Activated CD8-positive, alpha-beta T cell treated with anti-CD3 and anti-CD28 coated beads, Interleukin-2, amount 10 ng/mL, durations not matched to agents 7 days and 5 days (primary cell): ENCODE measurements at places on chromosomes 4 and X.
A peak's percentile ranks its signal among the peaks of the same experiment; 100 is the strongest.

DNA sequence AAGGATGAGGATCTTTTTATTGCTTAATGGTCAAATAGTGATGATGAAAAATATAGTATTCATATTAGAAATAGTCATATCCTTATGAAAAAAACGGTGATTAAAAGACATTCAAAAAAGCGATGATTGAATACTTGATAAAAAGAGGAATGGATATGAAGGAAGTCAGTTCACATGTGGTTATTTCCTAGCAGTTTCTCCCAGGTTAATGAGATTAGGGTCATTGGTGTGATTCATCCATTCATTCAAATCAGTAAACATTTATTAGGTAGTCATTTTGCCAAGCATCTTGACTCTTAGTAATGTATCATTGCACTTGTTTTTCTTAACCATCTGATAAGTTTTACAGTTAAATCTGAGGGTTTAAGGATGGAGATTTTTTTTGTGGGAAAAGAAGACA, 294.1 kb downstream of the ARHGAP24 start:
- no peak for DNase-seq
- no peak overlapping the region for H3K27ac ChIP-seq
- no peaks in the 10 kb centered on the region for H3K4me1 ChIP-seq
- H3K36me3 ChIP-seq = no peaks in the 10 kb centered on the region
- no peaks in the 10 kb centered on the region for H3K27me3 ChIP-seq
- no peak overlapping the region for H3K4me3 ChIP-seq

DNA sequence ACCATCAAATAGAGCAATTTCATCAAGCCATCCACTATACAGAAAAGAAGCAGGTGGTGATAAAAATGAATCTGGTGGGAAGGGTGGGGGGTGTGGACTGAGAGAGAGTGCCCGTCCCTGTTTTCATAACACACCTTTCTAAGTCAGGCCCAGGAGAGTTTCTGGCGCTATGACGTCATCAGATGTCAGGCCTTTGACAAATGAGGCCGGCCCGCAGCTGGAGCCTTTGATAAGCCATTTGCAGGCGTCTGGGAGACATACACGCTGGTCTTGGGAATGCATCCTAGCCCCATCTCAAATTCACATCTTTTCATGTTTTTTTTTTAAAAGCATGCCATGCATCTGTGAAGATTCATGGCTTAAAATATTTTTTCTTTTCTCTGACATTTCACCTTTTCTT, 404.5 kb downstream of the BCOR start:
- no peak overlapping the region for H3K27ac ChIP-seq
- H3K27me3 ChIP-seq = peaks cover 23% of the 10 kb centered on the region
- H3K4me3 ChIP-seq = no peak overlapping the region
- DNase-seq = no peak
- H3K36me3 ChIP-seq = no peaks in the 10 kb centered on the region
- H3K4me1 ChIP-seq = no peaks in the 10 kb centered on the region

DNA sequence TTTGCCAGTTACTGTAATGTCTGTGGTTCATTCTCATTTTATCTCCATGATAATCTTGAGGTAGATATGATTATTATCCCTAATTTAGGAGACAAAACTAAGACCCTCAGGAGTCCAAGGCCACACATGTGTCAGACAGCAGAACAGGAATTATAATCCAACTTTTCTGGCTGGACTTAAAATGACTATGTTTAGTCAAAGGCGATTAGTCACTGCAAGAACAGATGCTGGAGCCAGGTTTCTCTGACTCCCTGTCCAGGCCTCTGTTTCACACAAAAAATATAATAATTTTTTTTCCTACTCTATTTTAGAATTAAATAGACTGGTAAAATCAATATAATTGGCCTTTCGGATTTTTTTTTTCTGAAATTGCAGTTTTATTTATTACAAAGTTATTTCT, 56.7 kb upstream of the TMEM131L start:
- H3K36me3 ChIP-seq = peaks cover 42% of the 10 kb centered on the region
- H3K27ac ChIP-seq = no peak overlapping the region
- H3K4me1 ChIP-seq = peaks cover 7% of the 10 kb centered on the region
- no peak for DNase-seq
- H3K4me3 ChIP-seq = no peak overlapping the region

- no peak overlapping the region for H3K27ac ChIP-seq
- peaks cover 21% of the 10 kb centered on the region for H3K4me1 ChIP-seq
- H3K27me3 ChIP-seq = peaks cover 12% of the 10 kb centered on the region
- peak; percentile 54 for DNase-seq
Measured at GRCh38 chr4:71270901-71271300, 67.9 kb upstream of the SLC4A4 start.

- no peaks in the 10 kb centered on the region for H3K4me1 ChIP-seq
- no peak overlapping the region for H3K27ac ChIP-seq
- no peaks in the 10 kb centered on the region for H3K36me3 ChIP-seq
Measured at GRCh38 chr4:104848597-104849225, 298.0 kb upstream of the TET2 start.

DNA sequence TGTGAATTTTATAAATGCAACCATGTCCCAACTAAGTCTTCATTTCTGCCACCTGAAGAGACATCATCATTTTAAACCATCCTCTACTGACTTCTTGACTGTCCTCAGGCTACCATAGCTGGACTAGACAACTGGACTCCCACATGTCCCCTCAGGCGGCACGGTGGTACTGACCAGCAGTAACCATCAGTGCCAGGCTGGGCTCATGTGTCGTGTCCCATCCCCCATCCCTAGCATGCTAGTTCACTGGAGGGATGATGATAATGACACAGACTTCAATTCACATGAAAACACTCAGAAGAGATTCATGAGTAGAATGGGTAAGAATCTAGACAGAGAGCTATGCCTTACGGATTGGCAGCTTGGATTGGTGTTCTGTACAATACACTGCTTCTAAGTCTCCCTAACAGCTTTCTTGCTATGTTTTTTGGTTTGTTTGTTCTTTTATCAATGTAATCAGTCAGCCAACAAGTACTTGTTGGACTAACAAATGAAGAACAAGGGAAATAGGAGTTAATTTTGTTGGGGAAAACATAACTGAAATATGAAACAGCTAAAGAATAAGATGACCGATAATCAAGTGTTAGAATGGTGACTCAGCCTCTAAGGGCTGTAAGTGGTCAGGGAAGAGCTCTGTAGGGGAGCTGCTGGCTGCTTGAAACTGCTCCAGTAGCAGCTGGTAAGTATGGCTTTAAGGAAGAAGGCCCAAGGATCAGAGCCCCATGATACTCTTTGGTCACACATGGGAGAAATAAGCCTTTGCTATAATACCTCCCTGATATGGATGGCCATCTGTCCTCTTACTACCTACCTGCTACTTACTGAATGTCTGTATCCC, 10.3 kb downstream of the ZDHHC9 start:
- no peak overlapping the region for H3K4me3 ChIP-seq
- no peaks in the 10 kb centered on the region for H3K4me1 ChIP-seq
- H3K27me3 ChIP-seq = no peaks in the 10 kb centered on the region

- no peak overlapping the region for H3K27ac ChIP-seq
- no peaks in the 10 kb centered on the region for H3K36me3 ChIP-seq
- no peak for DNase-seq
- no peak overlapping the region for H3K4me3 ChIP-seq
Measured at GRCh38 chrX:106791495-106791894, 11.0 kb upstream of the TBC1D8B start.

DNA sequence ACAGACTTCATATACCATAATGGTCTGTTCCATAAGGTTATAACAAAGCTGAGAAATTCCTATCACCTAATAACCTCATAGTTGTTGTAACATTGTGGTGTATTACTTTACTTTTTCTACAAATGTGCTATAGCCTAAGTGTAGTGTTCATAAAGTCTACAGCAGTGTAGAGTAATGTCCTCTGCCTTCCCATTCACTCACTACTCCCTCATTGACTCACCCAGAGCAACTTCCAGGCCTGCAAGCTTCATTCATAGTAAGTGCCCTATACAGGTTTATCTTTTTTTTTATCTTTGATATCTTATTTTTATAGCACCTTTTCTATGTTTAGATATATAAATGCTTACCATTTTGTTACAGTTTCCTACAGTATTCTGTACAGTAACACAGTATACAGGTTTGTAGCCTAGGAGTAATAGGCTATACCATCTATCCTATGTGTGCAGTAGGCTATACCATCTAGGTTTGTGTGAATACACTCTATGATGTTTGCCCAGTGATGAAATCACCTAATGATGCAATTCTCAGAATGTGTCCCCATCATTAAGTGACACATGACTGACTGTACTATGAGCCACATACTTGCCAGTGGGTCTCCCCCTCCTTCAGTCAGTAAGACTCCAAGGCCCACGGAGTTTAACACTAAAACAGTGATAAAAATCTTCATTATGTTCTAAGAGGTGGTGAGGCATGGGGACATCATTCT, 299.9 kb downstream of the UNC5C start:
- H3K27ac ChIP-seq = no peak overlapping the region
- no peak for DNase-seq
- H3K36me3 ChIP-seq = no peaks in the 10 kb centered on the region

DNA sequence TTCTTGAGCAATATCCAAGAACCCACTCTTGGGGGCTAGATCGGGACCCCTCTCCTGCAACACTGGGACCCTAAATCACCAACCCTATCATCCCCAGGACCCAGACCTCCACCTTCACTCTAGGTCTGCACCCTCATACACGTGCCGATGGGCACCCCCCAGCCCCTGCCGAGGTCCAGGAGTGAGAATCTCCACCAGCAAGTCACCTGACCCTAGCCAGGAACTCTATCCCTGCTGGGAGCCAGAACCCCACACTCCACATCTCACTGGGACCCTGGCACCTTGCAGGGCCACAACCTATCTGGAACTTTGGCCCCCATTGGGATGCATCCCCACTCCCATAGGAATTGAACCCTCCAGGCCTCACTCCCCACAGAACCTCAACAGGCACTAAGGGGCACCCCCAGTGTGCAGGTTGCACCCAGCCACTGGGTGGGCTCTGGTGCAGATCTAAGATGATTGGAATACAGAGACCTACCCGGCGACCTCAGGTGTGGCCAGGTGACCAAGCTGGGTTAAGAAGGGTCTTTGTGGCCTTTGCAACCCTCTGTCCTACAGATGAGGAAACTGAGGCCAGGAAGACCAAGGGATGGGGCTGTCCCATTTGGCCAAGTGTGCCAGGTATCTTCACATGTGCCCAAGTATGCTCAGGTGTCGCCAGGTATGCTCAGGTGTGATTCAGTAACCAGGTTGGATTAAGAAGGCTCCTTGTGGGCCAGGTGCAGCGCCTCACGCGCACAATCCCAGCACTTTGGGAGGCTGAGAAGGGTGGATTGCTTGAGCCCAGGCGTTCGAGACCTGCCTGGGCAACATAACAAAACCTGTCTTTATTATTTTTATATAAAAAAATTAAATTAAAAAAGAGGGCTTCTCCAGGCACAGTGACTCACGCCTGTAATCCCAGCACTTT, 3.1 kb upstream of the DHRSX start:
- peaks cover 8% of the 10 kb centered on the region for H3K4me1 ChIP-seq
- H3K27me3 ChIP-seq = no peaks in the 10 kb centered on the region
- no peak overlapping the region for H3K27ac ChIP-seq
- no peak overlapping the region for H3K4me3 ChIP-seq
- DNase-seq = no peak

DNA sequence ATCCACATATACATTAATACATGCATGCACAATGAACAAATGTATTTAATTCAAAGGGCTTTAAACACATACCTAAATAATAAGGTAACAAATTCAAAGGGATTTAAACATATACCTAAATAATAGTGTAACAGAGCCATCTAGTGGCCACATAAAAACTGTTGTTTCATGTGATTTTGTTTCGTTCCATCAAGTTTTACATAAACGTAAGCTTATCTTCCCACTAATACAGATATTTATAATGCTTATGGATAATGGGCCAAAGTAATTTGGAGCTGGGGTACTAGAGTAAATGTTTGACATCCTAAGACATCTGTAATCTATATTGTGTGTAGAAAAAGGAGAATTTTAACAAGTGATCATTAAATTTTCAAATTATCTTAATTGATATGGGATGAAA, 82.3 kb downstream of the PRSS12 start:
- no peaks in the 10 kb centered on the region for H3K4me1 ChIP-seq
- no peak overlapping the region for H3K27ac ChIP-seq
- H3K27me3 ChIP-seq = peaks cover 2% of the 10 kb centered on the region
- no peaks in the 10 kb centered on the region for H3K36me3 ChIP-seq
- H3K4me3 ChIP-seq = no peak overlapping the region
- no peak for DNase-seq

DNA sequence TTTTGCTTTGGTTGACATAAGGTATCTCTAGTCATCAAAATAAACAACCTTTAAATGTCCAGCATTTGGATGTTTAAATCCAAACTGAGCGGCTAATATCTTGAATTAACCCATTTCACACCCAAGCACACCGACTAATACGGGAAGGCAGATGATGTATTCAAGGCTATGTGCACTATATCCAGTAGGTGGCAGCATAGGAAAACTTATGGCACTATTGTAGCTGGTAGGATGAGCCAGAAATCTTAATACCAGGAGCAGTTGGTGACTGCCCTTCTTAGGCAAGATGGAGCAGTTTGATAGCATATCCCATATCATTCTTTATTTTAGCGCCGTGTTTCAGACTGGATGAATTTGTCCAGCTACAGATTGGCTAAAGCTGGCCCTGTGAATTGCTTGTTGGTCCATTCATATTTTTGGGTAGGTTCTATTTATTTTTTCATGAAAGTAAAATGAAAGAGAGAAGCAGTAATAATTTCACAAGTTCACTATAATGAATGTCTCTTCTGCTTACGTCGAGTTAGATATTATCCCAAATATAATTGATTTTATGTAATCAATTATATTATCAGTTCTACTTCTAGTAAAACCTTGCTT, 24.4 kb downstream of the UCHL1 start:
- no peaks in the 10 kb centered on the region for H3K36me3 ChIP-seq
- peak; percentile 56 for DNase-seq
- H3K4me3 ChIP-seq = no peak overlapping the region
- H3K4me1 ChIP-seq = no peaks in the 10 kb centered on the region
- H3K27me3 ChIP-seq = no peaks in the 10 kb centered on the region

DNA sequence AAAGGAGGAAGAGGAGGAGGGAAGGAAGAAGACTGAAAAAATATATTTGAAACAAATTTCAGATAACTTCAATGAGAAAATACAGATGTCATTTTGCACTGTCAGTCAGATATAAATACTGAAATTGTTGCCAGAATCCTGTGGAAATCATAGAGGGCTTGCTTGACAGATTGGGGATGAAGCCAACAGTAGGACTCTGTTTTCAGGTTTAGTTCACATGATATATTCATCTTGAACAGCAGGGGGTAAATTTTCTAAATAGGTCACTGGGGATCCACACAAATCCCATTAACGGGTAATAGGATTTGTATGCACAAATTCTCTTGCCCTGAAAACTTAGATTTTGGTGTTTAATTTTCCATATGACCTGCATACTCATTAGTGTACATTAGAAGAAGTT, 103.3 kb upstream of the PCDH18 start:
- no peak overlapping the region for H3K4me3 ChIP-seq
- H3K36me3 ChIP-seq = no peaks in the 10 kb centered on the region
- DNase-seq = no peak
- no peaks in the 10 kb centered on the region for H3K4me1 ChIP-seq

DNA sequence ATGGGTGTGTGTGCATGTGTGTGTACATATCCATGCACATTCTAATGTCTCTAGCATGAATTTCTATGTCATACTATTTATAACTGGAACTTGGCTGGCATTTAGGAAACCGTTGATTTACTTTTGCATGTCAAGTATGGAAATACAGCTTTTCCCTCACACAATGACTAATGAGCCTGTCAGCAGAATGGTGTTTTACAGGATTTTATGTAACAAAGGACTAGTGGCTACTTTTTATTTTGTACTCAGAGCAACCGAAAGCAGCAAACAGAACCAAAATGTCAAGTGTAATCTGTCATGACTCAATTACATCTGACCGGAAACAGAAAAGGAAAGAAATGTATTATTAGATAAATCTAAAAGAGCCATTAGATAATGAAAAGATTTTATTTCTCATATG, 1911.5 kb upstream of the AGA start:
- no peaks in the 10 kb centered on the region for H3K4me1 ChIP-seq
- no peak for DNase-seq
- H3K27me3 ChIP-seq = no peaks in the 10 kb centered on the region
- no peak overlapping the region for H3K4me3 ChIP-seq
- no peak overlapping the region for H3K27ac ChIP-seq
